ENCODE measurements at places on chromosomes 5 and 9.

DNA sequence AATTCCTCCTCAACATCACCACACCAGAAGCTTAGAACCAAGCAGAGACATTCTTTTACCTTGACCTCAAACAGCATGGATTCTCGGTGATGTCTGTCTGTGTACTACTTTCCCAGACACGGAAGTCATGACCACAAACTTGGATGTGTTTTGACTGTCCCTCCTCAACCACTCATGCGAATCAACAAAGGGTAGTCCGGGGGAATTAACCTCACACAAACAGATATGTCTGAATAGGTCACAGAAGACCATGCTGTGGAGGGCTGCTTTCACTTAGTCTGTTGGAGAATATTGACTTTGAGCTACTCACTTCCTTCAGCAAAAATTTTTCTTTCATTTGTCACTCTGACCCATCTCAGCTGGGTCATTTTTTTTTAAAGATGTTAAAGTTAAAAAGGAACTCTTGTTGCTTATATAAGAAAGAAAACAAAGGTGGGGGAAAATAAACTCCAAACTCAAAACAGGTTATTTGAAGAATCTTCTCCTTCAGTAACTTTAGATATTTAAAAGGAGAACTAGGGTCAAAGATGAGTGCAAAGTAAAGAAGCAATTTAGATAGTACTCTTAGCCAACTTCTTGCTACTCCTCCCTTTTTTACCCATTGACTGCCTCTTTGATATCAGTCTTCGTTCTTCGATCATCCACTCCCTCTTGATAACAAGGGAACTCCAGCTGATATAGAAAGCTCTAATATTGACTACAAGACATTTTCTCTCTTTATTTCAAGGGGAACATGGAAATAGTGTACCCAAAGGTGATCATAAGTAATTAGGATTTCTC is 343.4 kb upstream of the CDH6 start:
- DNase-seq, result no peak

DNA sequence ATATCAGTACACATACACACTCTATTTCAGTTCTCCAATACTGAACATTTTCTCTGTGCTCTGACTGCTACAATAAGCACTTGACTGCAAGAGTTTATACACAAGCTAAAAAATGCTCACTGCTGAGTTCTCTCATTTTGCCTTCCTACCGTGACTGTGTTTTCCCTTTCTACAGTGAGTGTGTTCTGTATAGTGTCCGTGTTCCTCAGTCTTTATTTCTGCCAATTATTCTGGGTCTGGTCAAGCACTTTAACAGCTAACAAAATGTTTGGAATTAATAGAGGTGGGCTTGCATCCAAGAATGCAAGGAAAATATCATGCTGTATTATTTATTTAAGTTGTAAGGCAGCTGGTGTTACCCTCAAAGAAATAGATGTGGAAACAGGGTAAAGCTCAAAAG is 217.0 kb upstream of the NREP start:
- no peak for DNase-seq

DNA sequence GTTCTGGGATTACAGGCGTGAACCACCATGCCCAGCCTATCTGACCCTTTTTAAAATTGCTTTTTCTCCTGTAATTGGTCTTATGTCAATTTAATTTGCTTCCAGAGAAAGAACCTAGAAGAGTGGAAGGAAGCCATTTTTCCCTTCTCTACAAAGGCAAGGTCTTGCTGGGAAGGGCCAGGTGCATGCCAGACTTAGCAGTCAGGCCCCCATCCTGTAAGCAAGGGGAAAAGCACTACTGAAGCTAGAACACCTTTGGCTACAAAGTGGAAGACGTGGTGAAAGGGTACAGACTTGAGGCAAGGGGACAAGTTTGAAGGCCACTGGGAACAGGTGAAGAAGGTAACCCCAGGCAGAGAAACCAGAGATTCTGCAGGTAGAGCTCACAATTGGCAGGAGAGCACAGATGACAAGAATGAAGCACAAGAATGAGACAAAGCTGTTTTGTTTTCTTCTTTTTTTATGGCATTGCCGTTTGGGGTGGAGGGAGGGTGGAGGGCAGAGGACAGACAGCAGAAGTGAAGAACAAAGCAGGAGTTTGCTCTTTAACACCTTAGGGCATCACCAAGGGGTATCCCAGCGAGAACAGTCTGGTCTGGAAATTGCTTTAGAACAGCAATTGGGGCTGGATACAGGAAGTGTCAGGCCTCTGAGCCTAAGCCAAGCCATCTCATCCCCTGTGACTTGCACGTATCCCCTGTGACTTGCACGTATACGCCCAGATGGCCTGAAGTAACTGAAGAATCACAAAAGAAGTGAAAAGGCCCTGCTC is 72.9 kb downstream of the SERINC5 start:
- DNase-seq, result no peak

DNA sequence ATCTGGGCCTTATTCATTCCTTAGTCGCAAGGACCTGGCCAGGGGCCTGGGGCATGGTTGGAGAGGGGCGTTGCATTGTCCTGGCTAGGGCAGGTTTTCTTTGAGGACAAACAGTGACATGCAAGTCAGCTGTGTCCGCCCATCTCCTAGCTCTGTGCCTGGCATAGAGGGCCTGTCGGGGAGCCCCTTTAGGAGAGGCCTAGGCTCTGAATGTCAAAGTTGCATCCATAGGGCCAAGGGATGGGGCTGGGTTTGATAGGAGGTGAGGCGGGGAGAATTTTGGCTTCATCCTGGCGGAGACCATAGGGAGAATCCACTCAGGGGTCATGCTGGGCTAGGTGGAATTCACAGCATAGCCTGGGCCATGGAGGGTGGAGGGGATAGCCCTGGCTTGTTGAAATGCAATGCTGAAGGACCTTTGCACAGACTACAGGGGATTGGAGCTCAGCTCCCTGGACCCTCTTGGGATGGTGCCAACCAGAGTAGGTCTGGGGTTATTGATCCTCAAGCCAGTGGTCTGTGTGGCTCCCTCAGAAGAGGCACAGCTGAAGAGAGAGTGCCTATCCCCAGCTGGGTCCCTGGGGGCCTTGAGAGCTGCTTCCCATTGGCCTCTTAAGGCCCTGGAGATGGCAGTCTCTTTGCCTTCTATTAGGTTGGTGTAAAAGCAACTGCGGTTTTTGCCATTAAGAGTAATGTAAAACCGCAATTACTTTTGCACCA is 104.0 kb downstream of the RGS3 start:
- no peak for DNase-seq

DNA sequence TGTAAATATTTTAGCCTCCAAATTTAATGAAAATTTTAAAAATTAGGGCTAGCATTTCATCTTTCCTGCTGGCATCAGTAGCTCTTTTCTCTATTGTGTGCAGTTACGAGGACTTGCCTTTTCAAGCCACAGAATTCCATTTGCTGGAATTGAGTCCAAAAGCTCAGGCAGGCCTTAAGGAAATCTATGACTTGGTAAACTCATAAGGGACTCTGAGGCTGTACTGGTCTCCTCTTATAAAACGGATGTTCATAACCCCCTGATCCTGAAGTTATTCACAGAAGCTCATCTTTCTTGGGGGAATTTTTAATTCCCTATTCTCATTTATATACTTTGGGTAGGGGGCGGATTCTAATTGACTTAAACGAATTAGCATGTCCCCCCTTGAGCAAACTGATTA is 23.4 kb downstream of the ANKRA2 start:
- no peak for DNase-seq

- DNase-seq, result no peak
These were observed 98.9 kb downstream of the CFAP95 start for GRCh38 chr9:69919461-69920061.

DNA sequence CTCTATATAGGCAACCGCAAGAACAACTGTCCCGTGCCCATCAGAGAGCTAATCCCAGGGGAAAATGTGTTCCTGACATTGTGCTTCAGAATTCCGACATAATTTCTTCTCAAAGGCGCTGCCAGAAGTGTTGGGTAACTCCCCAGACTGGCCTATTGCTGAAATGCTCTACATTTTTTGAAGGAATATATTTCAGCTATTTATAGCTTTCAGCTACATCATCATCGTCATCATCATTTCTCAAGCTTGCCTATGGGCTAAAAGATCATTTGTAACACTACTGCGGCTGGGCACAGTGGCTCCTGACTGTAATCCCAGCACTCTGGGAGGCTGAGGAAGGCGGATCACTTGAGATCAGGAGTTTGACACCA is 49.7 kb downstream of the MYO10 start:
- DNase-seq, result no peak

DNA sequence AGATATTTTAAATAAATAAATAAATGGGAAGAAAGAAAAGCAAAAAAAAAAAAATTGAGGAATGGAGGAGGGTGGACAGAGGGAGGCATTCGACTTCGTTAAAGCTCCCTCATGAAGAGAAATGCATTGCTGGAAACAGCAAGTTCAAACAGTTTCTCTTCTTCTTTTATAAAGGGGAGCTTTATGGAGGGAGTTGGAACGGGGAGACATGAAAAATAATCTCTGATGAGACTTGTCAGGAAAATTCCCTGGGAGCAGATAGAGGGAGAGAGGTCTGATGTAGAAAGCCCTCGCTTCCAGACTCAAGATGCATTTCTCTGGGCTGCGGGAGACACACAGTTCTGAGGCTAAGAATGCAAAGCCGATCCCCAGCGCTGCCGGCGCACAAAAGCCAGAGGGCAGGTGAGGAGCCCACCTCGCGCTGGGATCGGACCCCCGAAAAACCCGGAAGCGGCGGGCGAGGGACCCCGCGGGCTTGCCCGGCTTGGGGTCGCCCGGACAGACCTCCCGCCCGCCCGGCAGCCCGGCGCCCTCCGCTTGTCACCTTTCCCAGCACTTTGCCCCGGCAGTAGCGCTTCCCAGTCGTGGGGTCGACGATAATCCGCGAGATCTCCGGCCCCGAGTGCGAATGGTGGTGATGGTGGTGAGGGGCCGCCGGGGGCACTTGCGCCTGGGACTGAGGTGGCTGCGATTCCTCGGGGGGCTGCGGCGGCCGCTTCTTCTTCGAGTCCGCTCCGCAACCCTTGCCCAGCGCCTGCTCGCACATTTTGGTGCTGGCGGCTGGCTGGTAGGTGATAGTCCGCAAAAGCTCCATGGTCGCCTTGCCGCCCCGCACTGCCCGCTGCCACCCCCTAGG is 512 bp downstream of the PLK2 start:
- DNase-seq, result peak; percentile 7

DNA sequence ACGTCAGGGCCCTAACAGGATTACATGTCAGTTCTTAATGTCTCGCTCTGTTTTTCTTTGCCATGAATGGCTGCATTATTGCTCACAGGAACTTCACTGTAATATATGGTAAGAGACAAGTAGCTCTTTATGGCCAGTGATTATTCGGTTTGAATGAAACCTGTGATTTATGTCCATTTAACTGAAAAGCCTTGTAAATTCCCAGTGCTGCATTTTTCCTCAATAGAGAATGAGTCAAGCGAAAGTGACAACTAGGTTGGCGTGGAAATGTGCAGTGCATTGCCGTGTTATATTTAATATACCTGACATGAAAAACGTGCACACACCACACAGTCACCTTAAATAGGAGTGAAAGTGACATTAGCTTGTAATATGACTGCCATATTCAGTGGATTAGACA is 163.1 kb downstream of the PBX3 start:
- DNase-seq, result no peak

GRCh38 chr9:76176171-76176570 is 218.1 kb downstream of the RFK start:
- no peak for DNase-seq

GRCh38 chr5:73981704-73982103 is 355.7 kb downstream of the ARHGEF28 start:
- no peak for DNase-seq

DNA sequence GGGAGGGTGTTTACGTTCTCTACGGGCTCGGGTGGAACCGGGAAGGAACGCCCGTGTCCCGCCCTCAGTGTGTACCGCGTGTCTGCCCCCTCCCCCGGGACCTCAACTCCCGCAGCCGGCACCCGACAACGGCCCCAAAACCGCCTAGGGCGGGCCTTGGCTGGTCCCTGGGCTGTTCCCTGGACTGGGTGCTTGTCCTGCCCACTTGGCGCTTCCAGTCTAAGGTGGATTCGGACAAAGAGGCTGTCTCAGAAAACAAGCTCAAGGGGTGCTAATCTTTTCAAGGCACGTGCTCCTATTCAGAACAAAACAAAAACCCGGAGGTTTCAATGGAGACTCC is 379 bp upstream of the CLK4 start:
- DNase-seq, result no peak

GRCh38 chr9:21367957-21368356 is at the start of gene IFNA13:
IFNA13 (minus strand) TSS chr9:21368057; CDS start chr9:21368010, 47 bp downstream.
- DNase-seq, result no peak

Measured in stimulated activated CD8-positive, alpha-beta memory T cell treated with anti-CD3 and anti-CD28 coated beads, Interleukin-4, amount 100 ng/mL, for 1 hour (primary cell).